Epithelial cell of alveolus of lung (primary cell): ENCODE measurements at places on chromosomes 7 and 10. TPM values are rescaled to one million over a fixed set of nuclear protein-coding genes. Genes with fewer than 3 reads are reported as not detected.

The VPS37D gene
- total RNA-seq: 5.4 and 5.8 TPM in 2 replicates

The HTR5A gene
- total RNA-seq: not detected in 2 replicates

The CPVL gene
- total RNA-seq: 1.7 TPM in 1 of 2 replicates, not detected in the other

The ADIRF gene
- 2.7 and 24.5 TPM in 2 replicates for total RNA-seq

The C10orf105 gene
- not detected in 2 replicates for total RNA-seq

The PPP1R9A gene
- total RNA-seq: 0.24 and 0.26 TPM in 2 replicates

The PRPS1L1 gene
- not detected in 2 replicates for total RNA-seq

The SCART1 gene
- total RNA-seq: 0.26 and 1.4 TPM in 2 replicates

The LRRC17 gene
- total RNA-seq: 70.3 and 455 TPM in 2 replicates

The ACTR3C gene
- total RNA-seq: 0.16 and 0.39 TPM in 2 replicates

The PLCE1 gene
- total RNA-seq: 0.24 and 1.6 TPM in 2 replicates

The TRPV6 gene
- total RNA-seq: 0.39 TPM in 1 of 2 replicates, not detected in the other

The ABCA13 gene
- under 0.01 and 0.08 TPM in 2 replicates for total RNA-seq

The AASS gene
- 13.4 and 18.9 TPM in 2 replicates for total RNA-seq
